ENCODE measurements at places on chromosomes 13 and 19.

GRCh38 chr13:42275098-42275471 is 3.1 kb downstream of the AKAP11 start:
- no peak for DNase-seq

DNA sequence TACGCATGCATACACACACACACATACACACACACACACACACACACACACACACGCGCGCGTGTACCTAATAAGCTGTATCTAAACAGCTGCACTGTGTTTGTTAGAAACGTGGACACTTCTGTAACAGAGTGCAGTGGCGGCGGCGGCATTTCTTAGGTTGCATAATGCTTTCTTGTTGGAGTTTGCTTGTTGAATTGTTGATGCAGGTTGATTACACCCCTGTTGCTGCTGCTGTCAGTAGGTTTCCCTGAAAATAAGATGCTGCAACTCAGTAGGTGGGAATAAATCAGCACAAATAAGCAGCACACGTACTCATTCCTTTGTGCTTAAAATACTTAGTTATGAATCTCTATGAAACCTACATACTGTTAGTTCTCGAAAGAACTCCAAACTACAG is 479.2 kb downstream of the LIG4 start:
- no peak for DNase-seq

GRCh38 chr19:14147797-14148605 is 11.6 kb upstream of the ASF1B start:
- DNase-seq, result no peak

DNA sequence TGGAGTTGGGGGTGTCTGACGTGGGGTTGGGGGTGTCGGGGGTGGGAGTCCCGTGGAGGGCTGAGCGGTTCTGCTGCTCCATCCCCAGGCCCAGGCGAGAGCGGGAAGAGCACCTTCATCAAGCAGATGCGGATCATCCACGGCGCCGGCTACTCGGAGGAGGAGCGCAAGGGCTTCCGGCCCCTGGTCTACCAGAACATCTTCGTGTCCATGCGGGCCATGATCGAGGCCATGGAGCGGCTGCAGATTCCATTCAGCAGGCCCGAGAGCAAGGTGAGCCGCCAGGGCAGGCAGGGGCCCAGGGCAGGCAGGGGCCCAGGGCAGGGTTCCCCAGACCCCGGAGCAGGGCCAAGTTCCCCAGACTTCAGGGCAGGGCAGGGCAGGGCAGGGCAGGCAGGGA is 12.7 kb downstream of the GNA15 start:
- DNase-seq, result no peak

GRCh38 chr13:108974686-108975085 is 345.3 kb downstream of the MYO16 start:
- no peak for DNase-seq

DNA sequence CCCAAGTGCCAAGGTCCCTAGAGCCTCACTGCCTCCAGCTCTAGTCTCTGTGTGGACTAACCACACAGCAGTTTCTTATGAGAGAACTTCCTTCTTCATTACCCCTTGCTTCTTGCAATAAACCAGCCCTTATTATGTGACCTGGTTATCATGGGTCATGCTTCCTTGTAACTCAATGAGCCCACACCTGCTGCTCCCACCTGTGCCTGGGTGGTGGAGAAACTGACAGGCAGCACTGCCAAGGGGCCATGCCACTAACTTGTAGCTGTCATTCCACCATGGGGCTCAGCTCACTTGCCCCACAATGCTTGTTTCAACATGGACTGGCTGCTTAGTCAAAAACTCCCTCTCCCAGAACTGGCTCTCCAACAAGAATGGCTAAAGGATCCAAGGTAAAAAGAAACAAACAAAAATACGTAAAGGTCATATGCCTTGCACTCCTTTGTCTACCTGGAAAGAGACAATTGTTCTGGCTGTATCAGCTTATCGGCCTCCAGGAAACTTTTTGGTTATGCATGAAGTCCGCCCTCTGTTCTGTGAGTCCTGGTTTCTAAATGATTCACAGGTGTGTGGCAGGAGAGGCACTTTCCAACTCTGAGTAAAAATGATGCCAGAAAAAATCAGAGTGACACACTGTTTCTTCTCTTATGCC is 446.4 kb downstream of the COG6 start:
- DNase-seq, result no peak

DNA sequence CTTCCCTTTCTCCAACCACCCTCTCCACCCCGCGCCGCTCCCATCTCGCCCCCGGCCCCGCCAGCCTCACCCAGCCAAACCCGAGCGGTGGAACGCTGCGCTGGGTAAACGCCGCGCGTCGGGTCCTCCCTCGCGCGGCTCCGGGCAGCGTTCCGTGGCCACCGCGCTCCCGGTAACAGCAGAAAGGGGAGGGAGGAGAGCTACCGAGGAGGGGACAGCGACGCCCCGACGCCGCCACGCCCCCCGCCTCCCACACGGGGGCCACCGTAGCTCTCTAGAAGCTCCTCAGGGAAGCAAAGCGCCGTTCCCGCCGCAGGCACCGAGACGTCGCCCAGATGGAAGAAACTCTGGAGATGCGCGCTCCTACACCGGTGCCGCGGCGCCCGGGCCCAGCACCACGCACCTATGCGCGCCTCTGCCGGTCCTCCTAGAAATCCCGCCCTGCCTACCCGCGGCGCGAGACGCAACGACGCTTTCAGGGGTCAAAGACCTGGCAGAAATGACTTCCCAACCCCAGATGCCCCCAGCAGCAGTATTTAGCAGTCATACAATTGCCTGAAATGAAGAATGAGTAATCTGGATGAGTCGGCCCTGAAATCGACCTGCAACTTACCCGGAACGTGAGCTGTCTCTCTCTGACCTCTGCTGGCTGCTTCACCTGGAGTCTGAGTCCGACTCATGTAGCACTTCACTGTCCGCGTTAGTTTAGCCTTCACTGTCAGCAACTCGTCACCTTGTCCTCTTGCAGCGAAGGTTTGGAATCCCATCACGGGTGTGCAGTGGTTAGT is at the start of gene RUBCNL:
Gene RUBCNL, minus strand, starts transcription at position 189 of the 788 bp plus-strand sequence. CDS start 14,777 bp downstream, outside the sequence.
- no peak for DNase-seq
